NCI-H1694 (cell line): ENCODE measurements at places on chromosomes 13 and 19.

DNA sequence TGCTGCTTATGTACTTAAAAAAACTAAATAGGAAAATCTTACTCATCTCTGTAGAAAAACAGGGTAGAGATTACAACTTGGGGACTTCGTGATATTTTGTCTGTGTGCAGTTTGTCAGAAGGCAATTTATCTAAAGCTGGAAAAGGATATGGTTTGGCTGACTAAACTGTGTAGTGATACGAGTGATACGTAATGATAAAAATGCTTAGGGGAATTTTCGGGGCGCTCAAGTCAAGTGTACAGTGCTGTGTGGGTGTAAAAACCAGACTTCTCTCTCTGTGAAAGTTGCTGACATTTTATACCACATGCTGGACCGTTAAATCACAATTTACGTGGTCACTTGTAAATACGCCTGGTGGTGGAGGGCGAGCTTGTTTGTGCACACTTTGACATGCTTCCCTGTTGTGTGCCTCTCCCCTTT is 221.7 kb downstream of the KCNRG start:
- no peak for DNase-seq

DNA sequence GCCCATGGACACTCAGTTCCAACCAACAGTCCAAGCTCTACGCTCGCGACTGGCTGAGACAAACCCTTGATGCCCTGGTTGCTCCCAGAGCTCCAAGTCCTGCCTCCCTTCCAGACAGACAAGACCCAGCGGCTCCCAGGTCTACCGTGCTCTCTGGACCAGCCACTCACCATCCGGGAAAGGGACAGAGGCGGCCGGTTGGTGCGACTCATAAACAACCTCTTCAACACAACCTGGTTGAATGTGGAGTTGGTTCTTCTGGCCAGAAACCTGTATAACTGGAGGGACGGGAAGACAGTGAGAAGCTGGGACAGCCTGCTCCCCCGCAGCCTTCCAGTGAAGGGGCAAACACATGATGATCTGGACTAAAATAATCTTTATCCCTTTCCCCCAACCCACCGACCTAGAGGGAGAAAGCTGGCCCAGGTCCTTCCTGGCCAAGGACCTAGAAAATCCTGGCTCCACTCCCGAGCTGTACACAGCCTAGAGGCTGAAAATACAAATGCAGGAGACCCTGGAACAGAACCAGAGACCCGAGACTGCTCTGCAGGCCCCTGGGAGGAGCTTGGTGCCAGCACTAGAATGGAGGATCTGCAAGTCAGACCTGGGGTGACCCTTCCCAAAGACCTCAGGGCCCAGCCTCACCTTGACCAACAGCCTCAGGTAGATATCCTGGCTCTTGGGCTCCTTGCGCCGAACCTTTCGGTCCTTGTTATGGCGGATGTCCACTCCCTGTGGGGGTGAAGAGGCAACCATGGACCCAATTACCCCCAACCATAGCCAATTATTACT is 1.6 kb downstream of the RPL18 start:
- no peak for DNase-seq

- no peak for DNase-seq
These were observed 2.3 kb downstream of the ITGBL1 start for GRCh38 chr13:101454767-101455166.

- no peak for DNase-seq
These were observed 12.3 kb upstream of the RPS15 start for GRCh38 chr19:1425902-1426301.

GRCh38 chr13:97540696-97541095 is 106.7 kb downstream of the RAP2A start:
- DNase-seq: no peak

GRCh38 chr19:30760014-30760413 is 387.8 kb downstream of the ZNF536 start:
- no peak for DNase-seq

- peak; percentile 86 for DNase-seq
These were observed 15.8 kb downstream of the TECR start for GRCh38 chr19:14544977-14545715.

DNA sequence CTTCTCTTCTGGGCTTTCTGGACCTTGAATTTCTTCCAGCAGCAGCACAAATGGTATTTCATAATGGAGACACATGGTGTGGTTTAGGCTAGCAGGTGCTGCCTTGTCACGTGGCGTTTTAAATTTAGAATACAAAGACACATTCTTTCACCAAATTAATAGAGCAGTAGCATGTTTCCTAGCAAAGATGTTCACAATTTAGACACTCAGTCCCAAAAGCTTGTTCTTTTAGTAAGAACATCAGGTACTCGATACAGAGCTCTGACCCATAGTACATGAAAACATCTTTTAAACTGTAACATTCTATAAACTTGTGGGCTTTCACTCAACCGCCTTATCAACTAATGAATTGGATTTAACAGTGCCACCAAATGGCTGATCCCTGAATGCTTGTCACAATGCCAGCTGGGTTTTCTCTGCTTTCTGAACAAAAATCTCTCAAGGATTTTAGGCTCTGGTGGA is 290.1 kb downstream of the DCLK1 start:
- DNase-seq: no peak
